ENCODE measurements at places on chromosomes 7 and 10. TPM values are rescaled to one million over a fixed set of nuclear protein-coding genes. Genes with fewer than 3 reads are reported as not detected.

- ATAC-seq, result no peak
These were observed 146.2 kb downstream of the ZFAND4 start for GRCh38 chr10:45526309-45526905.

DNA sequence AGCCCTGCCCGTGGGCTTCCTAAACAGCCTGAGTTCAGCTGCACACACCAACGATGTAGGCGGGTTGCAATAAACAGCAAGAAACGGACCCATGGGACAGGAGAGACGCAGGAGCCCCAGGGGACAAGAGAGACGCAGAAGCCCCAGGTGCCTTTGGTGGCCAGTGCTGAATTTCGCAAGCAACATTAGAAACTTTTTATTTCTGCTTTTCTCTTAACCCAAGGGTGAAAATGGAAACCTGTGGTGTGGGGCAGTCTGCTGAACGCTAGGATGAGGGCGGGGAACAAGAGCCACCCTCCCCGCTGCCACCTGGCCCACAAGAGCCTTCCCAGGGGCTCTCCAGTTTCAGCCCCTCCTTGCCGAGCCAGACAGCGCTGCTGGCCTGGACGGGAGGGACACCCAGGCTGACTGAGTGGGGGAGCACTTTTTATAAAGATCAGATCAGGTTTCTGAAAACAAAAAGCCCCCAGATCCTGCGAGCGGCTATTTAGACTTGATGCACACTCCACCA lies 20.0 kb upstream of the GPR146 start:
- no peak for ATAC-seq

DNA sequence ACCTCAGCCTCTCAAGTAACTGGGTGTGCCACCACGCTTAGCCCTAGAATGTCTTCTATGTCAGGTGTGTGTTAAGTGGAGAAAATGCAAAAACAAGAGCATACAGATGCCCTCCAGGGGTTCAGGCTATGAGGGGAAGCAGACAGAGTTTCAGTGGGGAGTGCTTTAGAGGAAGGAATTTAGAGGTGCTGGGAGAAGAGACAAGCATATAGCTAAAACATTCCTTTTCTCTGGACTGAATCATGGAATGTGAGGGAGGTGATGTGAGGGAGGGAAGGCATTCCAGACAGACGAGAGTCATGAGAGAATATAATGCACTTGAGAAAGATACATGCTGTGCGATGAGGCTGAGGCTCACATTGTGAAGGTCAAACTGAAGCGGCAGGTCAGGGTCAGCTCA lies 6.6 kb upstream of the ZNF786 start:
- ATAC-seq, result no peak

DNA sequence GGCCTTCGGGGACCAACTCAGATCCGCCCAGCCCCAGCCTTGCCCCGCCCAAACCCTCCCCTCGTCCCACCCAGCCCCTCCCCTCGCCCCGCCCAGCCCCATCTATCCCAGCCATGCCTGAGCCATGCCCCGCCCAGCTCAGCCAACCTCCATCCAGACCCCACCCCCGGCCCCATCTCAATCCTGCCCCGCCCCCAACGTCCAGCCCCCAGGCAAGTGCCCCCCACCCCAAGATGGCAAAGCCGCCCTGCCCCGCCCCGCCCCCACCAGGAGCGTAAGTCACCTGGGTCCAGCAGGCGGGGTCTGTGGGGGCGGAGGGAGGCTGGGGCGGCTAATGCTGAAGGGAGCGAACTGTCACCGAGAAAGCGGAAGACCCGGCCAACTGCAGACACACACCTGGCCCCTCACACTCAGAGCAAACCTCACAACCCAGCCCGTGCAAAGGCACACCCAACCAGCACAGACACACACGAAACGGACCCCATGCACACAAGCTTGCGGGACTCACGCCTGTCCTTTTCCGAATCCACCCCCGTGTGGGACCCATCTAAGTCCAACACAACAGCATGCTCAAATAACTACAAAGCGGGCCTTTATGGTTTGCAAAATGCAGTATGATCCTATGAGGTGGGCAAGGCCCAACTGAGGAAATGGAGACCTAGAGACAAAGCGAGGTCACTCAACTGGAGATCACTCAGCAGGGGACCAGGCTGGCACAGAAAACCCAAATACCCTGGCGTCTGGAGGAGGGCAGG lies 11.5 kb upstream of the OGA start:
- ATAC-seq, result no peak

DNA sequence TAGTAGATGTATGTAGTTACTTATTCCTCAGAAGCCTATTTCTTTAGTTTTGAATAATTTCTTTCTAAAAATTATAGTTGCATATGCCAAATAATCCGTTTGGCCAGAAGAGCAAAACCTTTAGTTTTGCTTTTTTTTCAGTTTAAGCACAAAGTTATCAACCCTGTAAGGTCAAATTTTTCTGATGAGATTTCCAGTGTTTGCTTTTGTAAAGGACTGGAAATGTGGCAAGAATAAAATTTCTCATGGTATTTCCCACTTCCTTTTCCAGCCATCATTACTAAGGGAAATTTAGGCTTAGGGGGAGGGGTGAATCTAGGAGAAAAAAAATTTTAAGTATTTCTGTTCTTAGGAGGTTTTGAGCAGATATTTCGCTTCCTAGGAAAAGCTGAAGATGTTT lies 7.6 kb downstream of the CALD1 start:
- ATAC-seq, result no peak

DNA sequence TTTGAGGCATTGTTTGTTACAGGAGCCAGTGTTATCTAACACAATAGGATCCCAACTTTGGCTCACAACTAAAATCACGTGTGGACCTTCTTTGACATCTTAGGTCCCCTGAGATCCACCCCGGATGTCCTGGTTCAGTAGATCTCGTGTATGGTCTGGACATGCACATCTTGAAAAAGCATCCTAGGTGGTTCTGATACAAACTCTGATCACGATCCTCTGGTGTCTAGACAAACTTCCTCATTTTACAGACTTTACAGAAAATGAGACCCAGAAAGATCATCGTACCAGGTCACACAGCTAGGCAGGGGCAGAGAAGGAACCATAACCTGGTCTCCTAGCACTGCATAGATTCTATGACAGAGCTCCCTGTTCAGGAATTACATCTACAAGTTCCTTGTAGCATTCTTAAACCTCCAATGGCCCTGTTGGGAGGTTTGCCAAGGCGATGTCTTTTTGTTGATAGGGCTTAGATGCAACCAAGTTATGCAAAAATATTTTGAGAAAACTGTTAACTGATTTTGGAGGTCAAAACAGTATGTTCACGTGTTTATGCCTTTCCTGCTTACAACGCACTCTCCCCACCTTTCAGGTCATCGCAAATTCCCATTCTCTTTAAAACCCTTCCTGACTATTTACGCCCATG lies 30.8 kb upstream of the CHST15 start:
- no peak for ATAC-seq

DNA sequence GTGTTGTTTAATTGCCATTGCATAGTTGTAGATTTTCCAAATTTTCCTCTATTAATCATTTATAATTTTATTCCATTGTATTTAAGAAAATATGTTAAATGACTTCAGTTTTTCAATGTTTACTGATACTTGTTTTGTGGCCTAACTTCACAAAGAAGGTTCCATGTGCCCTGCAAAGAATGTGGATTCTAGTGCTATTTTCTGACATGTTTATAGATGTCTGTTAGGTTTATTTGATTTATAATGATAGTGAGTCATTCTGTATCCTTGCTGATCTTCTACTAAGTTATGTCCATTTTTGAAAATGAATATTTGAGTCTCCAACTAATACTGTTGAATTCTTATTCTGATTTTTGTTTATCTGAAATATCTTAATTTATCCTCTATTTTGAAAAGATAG lies 369.0 kb downstream of the MAGI2 start:
- no peak for ATAC-seq

GRCh38 chr10:76433161-76434005 lies 1002.0 kb downstream of the LRMDA start:
- no peak for ATAC-seq

- no peak for ATAC-seq
These were observed 184.0 kb downstream of the FANK1 start for GRCh38 chr10:126080291-126080825.

GRCh38 chr10:73798927-73799560 lies 12.4 kb downstream of the NDST2 start:
- no peak for ATAC-seq

DNA sequence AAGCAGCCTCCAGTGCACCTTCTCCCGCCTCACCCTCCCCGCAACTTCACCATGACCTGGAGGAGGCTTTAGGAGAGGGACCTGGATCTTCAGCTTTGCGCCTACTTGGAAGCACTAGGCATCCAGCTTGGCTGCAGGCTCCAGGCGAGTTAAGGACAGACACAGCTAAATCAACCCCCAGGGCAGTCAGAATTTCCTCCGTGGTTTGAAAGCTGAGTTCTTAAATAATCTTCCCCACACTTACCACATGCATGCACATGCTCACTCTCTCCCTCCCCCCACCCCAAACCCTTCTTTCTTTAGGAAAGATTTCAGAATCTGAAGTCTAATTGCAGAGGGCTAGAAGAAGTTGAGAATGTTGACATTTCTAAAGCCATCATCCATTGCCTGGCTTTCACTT lies 36.7 kb upstream of the LRRC4 start:
- no peak for ATAC-seq

DNA sequence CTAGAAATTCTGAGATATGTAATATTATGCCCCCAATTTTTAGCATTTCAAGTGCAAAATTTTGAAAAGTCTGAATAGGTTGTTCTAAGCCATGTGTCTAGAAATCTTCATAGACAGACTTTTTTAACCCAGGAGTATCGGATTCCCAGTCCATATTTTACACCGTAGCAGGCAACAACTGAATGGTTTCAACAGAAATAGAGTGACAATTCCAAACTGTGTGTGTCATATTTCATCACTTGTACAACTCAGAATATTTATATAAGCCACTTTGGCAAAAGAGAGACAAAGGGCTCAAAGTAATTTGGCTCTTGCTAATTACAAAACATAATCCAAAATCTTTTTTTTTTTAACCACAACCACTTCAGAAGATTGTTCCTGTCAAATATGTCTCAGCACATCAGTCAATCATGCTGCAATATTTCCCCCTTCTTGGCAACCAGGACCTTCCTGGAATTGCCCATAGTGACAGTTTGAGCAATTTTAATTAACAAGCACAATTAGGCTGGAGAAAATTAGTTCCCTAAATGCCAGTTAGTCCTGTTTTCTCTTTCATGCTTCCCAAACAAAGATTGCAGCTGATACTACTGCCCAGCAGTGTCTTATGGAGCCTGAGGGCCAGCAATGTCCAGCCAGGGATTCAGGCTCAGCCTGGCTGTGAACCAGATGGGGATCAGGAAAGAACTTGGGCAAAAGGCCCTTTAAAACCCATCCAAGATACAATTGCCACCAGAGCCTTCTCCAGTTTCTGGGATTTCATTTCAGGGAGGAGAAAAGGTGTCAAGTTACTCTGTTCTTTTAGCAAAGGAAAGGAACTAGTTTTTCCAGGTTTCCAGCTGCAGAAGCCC lies 533.3 kb upstream of the GHITM start:
- ATAC-seq, result no peak

GRCh38 chr7:50610521-50611277 lies 45.5 kb upstream of the DDC start:
- ATAC-seq, result no peak

DNA sequence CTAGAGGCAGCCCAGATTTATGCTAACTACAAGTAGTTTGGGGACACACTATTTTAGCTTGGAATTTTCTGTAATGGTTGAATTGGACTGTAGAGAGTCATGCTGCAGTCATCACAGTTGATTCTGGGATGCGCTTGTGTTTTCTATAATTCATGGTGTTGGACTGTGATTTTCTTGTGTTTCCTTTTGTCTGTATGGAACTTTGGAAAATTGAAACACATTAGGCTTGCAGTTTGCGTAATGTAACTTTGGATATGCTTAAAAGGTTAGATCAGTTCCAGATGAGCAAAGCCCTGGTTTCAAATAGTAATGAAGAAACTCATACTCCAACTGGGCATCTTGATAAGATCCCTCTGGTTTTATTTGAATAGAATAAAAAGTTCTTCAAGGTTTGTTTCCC lies 502.2 kb downstream of the ARL4A start:
- no peak for ATAC-seq

DNA sequence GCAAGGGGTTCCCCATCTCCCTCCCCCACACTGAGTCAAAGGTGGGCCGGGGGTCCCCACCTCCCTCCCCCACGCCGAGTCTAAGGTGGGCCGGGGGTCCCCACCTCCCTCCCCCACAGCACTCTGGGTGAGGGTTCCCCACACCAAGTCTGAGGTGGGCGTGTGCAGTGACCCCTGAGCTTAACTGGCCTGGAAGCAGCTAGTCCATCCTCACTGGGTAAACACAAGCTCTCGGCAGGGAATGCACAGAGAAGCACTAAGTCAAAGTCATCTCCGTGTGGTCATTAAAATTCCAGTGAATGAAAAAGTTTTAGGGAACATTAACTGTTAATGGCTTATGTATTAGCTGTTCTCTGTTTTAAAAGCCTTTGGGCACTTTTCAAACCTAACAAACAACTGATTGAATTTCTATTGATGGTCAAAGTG lies 43.7 kb upstream of the PRKAR1B start:
- no peak for ATAC-seq

- no peak for ATAC-seq
These were observed 8.3 kb upstream of the GDF10 start for GRCh38 chr10:47291682-47292081.

DNA sequence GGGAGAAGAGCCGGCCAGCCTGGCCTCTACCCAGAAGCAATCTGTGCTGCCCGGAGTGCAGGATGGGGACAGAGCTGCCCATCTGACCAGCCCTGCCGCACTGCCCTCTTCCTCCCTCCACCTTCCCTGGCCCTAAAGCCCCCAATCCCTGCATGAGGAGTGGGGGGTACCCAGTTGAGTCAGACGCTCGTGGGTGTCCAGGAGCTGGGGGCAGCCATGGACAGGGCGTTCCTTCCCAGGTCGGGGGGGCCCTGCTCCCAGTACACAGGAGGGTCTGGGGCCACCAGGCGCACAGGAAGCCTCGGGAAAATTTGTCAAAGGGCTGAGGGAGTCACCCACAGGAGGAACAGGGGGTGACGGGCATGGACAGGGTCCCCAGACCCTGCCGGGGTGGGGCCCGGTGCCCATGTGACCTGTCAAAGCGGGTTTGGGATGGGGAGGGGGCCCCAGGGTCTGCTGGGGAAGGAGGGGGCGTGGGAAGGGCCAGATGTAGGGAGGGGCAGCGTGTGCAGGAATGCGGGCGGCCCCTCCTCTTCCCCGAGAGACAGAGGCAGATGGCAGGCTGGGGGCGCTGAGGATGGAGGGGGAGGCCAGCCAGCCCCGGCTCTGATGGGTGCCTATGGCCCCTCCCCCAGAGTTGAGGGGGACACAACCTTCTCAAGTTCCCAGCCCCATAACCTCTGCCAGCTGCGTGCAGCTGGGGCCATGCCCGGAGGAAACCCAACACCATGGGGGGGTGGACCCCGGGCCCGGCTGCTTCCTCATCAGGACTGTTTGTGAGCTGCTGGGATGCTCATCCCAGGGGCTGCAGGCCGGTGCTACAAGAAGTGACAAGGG lies 21.5 kb upstream of the GRIFIN start:
- no peak for ATAC-seq

GRCh38 chr7:70923181-70923845 lies 208.6 kb upstream of the GALNT17 start:
- no peak for ATAC-seq

GRCh38 chr10:28432210-28432676 lies 100.7 kb upstream of the WAC start:
- peak; percentile 69 for ATAC-seq

EMX2 gene
- 0.89 TPM for total RNA-seq

DYNC1I1 gene
- total RNA-seq, result 7.6 TPM

MOGAT3 gene
- not detected for total RNA-seq

PLCE1 gene
- 18.8 TPM for total RNA-seq

SYCE1 gene
- total RNA-seq, result not detected

DLD gene
- total RNA-seq, result 79.3 TPM

Data from gastroesophageal sphincter (tissue), 4 donors.